Activated T-helper 2 cell treated with anti-CD3 and anti-CD28 coated beads, Interferon-gamma antibody, Interleukin-2, Interleukin-4, amounts not matched to agents 10 μg/mL and 5 μg/mL and 100 μg/mL, durations not matched to agents 14 hours and 24 hours and 36 hours (primary cell): ENCODE measurements at places on chromosomes 3 and 15. TPM values are rescaled to one million over a fixed set of nuclear protein-coding genes. Genes with fewer than 3 reads are reported as not detected.

Gene GPR156
- total RNA-seq: not detected in 2 replicates

Gene GXYLT2
- total RNA-seq: 0.05 TPM in 1 of 2 replicates, not detected in the other

Gene ITIH1
- total RNA-seq: not detected in 2 replicates

DNA sequence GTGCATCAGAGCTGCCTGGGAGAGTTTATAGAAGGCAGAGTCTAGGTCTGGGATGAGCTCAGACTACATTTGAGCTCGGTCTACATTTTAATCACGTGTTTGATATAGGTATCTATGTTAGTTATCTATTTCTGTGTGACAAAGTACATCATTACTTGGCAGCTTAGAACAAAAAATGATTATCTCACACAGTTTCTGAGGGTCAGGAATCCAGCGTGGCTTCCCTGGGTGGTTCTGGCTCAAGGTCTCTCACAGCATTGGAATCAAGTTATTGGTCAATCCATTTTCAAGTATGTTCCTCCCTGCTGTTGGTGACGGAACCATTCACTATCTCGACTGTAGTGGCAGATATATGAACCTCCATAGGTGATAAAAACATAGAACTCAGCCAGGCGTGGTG, 71.7 kb downstream of the ABHD5 start:
- H3K4me1 ChIP-seq: peaks cover 2% of the 10 kb centered on the region
- H3K4me3 ChIP-seq: no peak overlapping the region
- no peak overlapping the region for H3K27ac ChIP-seq
- DNase-seq: no peak

GRCh38 chr15:73752806-73753193, 351 bp downstream of the INSYN1 start:
- DNase-seq: no peak
- no peak overlapping the region for H3K4me3 ChIP-seq
- H3K36me3 ChIP-seq: no peaks in the 10 kb centered on the region
- H3K4me1 ChIP-seq: no peaks in the 10 kb centered on the region
- peaks cover 46% of the 10 kb centered on the region for H3K27me3 ChIP-seq
- H3K27ac ChIP-seq: no peak overlapping the region

- H3K36me3 ChIP-seq: no peaks in the 10 kb centered on the region
- DNase-seq: no peak
- no peak overlapping the region for H3K27ac ChIP-seq
- no peaks in the 10 kb centered on the region for H3K4me1 ChIP-seq
Observed at GRCh38 chr3:186487037-186487436, 57.1 kb downstream of the CRYGS start.

DNA sequence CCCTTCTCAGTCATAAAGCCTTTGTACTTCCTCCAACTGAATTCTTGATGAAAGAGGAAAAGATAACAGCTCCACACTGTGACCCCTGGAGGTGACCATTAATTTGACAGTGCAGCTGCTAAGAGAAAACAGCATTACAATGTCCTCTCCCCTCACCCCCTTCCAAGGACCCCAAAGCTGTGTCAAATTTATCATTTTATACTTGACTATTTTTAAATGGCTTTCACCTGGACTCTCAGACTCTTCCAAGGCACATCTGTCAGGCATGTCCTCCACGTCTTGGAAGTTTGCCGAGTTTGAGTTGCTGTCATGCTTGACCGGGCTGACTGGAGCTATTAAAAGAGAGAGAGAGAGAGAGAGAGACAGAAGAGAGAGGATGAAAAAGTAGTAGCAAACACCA, 236.5 kb downstream of the WDR72 start:
- H3K4me3 ChIP-seq: no peak overlapping the region
- H3K36me3 ChIP-seq: no peaks in the 10 kb centered on the region
- no peak overlapping the region for H3K27ac ChIP-seq
- H3K27me3 ChIP-seq: no peaks in the 10 kb centered on the region
- DNase-seq: no peak

DNA sequence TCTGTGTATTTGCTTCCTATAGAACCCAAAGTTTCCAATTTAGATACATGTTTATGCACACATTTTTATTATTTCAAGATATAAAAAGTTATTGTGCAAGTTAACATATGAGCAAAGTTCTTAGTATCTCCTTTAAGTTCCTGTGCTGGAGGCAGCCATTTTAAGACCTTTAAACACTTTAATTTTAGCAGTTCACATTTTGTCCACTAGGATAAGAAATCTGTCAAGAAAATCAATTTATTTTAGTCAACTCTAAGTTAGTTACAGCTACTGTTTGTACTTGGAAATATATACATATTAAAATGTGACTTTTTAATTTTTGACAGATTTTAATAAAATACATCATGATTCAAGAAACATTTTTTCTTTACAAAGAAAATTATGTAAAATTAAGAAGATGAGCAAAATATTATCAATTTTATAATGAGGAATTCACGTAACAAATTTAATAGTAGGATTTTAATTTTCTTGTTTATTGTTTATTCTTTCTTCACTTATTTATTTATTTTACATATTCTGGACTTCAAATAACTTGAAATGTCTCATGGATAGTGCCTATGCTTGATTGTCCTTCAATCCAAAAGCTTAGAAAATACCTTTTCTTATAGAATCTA, 402.6 kb upstream of the GBE1 start:
- H3K27me3 ChIP-seq: no peaks in the 10 kb centered on the region
- no peak overlapping the region for H3K27ac ChIP-seq
- DNase-seq: no peak

DNA sequence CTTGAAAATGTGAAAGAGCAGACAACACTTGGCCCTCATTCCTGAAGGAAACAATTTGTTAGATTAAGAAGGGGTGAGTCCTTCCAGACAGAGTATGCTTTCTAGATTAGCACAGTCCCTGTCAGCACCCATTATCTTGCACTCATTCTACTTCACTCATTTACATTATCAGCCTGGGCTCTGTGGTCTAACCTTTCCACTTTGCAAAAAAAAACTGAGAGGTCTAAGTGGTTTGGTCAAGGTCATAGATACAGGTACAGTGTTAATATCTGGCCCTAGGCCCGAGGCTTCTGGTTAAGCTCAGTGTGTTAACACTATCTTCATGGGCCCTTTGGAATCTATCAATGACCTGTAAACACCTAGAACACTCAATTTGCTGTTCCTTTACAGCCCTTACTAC, 123.4 kb upstream of the LRRN1 start:
- H3K4me3 ChIP-seq: no peak overlapping the region
- no peaks in the 10 kb centered on the region for H3K4me1 ChIP-seq
- DNase-seq: no peak
- H3K27ac ChIP-seq: no peak overlapping the region
- H3K27me3 ChIP-seq: no peaks in the 10 kb centered on the region

DNA sequence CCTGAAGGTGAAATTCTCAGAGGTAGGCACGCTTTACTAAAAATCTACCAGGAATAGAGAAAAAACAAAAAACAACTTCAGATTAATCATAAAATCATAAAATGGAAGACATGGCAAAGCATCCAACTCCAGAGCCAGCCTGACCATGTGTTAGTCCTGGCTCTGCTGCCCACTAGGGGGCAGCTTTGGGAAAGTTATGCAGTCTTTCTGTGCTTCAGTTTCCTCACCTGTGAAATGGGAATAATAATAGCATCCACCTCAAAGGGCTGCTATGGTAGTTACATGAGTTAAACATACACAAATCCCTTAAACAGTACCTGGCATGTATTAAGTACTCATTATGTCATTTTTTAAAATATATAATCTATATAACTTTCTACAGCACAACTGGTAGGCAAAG, 52.3 kb downstream of the WNT5A start:
- H3K4me1 ChIP-seq: no peaks in the 10 kb centered on the region
- H3K27ac ChIP-seq: no peak overlapping the region
